Epithelial cell of alveolus of lung (primary cell): ENCODE measurements at places on chromosomes 2 and 18. TPM values are rescaled to one million over a fixed set of nuclear protein-coding genes. Genes with fewer than 3 reads are reported as not detected.

The CDCA7 gene
- total RNA-seq, result 9.0 and 17.3 TPM in 2 replicates

The CYBRD1 gene
- 37.9 and 129 TPM in 2 replicates for total RNA-seq

The NOL4 gene
- not detected in 2 replicates for total RNA-seq

The ONECUT2 gene
- under 0.01 TPM in 1 of 2 replicates, not detected in the other for total RNA-seq

The CEBPZOS gene
- 15.4 and 33.1 TPM in 2 replicates for total RNA-seq

The TTR gene
- total RNA-seq, result not detected in 2 replicates

The CCDC74A gene
- total RNA-seq, result 17.2 and 18.1 TPM in 2 replicates

The NEURL3 gene
- 0.13 TPM in 1 of 2 replicates, not detected in the other for total RNA-seq

The LYG2 gene
- not detected in 2 replicates for total RNA-seq
